ENCODE measurements at places on chromosomes 2 and 18.

- no peak for DNase-seq
Measured at GRCh38 chr2:1115843-1116539, 165.3 kb downstream of the SNTG2 start.

DNA sequence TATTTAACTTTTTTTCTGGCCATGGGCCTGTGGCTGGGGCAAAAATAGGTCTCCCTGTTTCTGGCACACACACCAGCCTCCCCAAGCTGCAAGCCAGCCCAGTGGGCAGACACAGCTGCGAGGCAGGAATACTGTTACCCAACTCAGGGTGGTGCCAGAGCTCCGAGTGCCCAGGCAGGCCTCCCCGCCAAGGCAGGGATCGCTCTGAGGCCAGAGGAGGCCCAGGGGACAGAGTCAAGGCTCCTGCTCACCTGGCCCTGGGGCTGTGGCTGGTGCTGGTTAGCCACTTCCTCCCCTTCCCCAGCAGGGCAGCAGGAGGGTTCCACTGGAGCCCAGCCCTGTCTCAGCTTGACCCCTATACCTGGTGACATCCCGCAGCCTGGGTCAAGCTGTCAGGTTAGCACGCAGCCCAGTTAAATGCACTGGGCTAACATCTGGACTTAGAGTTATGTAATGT, 67.1 kb upstream of the EPAS1 start:
- DNase-seq = no peak

GRCh38 chr2:10079870-10080535, at the start of gene CYS1:
CYS1 (minus strand) TSS chr2:10080411; CDS start chr2:10080223, 188 bp downstream.
- DNase-seq = no peak

DNA sequence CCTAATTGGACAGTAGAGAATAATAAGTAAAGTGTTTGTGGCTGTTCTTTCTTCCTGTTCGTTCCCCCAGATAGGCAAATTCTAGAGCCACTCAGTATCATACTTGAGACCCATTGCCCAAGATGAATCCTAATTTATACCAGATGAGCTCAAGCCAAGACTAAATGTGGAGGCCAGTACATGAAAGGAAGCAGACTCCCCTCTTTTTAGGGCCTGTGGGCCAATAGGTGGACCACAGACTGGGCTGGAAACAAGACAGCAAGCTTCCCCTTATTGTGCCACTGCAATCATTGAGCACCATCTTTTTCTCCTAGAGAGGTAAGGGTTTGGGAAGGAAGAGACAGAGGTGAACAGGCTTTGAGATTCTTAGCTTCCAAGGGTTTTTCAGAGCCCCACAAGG, 141.9 kb downstream of the MGAT5 start:
- DNase-seq = no peak

GRCh38 chr2:106195981-106196380, 1.9 kb upstream of the UXS1 start:
- no peak for DNase-seq

DNA sequence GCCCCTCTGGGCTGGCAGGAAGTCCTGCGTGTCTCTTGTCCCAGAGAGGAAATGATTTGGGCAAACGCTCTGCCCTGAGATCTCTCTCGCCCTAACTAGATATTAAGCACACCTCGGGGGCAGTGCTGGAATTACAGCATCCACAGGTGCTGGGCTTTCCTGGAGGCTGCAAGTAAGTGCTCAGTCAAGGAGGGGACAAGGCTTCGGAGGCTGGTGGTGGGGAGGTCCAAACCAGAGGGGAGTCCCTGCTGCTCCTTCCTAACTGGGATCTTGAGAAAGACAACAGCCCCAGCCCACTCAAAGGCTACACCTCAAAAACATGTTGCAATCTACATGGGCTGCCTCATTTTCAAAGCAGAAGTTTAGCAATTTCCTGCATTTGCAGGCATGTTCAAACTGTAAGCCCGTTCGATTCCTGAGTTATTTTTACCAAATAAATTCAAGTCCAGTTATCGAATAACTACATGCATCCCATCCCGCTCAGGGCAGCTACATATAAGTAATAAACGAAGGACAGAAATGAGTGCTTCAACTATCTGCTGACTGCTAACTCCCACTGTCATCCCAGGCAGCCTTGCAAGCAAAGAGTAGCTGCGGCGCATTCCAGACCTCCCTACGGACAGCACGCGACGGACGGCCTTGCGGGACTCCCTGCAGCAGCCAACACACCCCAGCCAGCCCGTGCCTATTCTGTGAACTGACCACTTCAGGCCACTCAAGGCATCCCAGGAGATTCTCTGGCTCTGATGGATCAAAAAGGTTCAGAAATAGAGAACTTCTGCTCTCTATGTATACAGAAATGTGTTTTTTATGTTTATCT, 27.5 kb downstream of the ZNF516 start:
- peak; percentile 23 for DNase-seq

- DNase-seq = no peak
Measured at GRCh38 chr2:221176667-221177066, 395.4 kb downstream of the EPHA4 start.

- DNase-seq = no peak
Measured at GRCh38 chr2:172340394-172340793, 87.0 kb upstream of the ITGA6 start.

Measured in stimulated activated naive CD4-positive, alpha-beta T cell (primary cell).